Activated T-helper 1 cell treated with anti-CD3 and anti-CD28 coated beads, Interleukin-12 subunit alpha, Interleukin-12 subunit beta, Interleukin-2, Interleukin-4 antibody, amounts not matched to agents 30 ng/mL and 10 ng/mL and 1 ng/mL, durations not matched to agents 14 hours and 24 hours and 36 hours (primary cell): ENCODE measurements at places on chromosomes 7 and 10.

DNA sequence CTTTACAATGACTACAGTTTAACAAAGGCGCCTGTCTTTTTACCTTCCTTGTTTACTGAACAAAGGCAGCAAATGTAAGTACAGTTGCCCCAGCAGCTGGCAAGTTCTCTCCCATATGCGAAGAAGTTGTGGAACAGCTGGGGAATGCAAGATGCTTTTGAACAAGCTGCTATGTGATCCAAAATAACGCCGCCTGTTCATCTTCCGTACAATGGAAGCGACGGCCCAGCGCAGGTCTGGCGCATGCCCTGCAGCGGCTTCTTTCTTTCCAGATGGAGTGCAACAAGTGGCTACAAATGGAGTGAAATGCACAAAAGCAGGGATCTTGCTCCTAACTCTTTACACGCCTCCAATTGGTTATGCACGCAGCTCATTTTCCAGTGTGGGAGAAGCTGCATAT is 97.0 kb upstream of the SVIL start:
- no peak for DNase-seq

DNA sequence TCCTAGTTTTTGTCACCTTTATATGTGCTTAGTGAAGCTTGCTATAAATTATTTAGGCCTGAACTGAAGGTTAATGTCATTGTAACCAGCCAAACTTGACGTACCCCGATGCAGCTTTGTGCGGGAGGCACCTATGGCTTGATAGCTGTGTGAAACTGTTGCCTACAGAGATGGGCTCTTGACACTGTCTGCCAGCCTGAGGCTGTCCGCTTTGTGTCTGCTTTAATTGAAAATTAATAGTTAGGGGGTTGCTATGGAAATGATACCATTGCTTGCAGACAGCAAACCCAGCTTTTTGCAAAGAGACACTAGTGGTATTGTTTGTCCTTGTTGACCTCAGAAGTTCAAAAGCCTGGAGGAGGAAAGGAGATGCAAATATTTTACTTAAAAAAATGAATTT is 2.1 kb upstream of the FOXP2 start:
- DNase-seq = no peak

- DNase-seq = no peak
Observed at GRCh38 chr10:527416-527815, 162.1 kb downstream of the DIP2C start.

- DNase-seq = no peak
Observed at GRCh38 chr7:44958645-44959344, 20.0 kb downstream of the MYO1G start.

DNA sequence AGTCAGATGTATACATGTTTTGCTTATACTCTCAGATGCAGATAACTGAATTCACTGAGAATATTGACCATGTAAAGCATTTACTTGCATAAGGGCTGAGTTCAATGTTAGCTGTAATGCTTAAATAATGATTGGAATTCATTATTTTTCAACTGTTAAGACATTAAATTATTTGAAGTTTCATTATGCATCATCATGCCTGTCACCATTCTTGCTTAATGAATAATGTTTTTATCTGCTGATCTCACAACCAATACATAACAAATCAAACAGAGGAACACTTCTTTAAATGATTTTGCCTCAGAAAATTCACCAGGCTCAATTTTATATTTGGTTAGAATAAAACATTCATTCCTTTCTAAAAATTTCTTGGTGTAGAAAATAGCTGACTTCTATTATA is 233.4 kb downstream of the GPR37 start:
- DNase-seq = no peak

DNA sequence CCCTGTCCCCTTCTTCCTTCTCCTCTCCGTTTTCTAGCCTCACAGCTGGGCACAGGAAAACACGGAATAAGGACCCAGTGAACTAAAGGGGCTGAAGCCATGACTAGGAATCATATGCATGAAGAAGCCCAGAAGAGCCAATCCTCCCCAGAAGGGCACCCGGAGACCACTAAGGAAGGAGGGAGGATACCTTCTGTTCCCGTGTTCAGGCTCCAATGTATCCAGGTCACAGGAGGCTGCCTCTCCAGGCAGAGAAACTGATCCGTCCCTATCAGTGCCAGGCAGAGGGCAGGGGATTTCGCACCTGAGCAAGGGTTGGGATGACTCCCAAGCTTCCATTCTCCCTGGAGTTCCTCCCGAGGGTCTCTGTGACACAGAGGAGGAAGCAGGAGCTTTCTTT is 246.6 kb downstream of the SNX10 start:
- no peak for DNase-seq

GRCh38 chr10:78214955-78215354 is 181.3 kb downstream of the RPS24 start:
- DNase-seq = no peak
